ENCODE measurements at places on chromosomes 13 and 19. TPM values are rescaled to one million over a fixed set of nuclear protein-coding genes. Genes with fewer than 3 reads are reported as not detected.

DNA sequence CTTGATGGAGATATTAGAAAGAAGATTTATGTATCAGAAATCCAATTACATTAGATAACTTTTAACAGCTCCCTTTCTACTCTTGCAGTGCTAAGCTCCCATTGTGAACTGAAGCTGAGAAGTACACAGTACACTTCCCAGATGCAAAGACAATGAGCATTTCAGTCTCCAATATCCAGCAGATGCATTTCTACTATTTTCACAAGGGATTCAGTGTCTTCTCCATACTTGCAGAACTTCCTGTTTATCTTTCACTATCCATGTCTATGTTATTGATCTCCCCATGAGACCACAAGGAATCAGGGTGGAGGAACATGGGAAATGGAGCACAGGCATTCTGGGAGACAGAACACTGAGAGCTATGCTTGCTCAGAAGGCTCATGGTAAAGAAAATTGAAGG lies 207.5 kb downstream of the ENOX1 start:
- DNase-seq = no peak

GRCh38 chr13:104534847-104535246 lies 1468.6 kb upstream of the SLC10A2 start:
- no peak for DNase-seq

The YJEFN3 gene
- total RNA-seq = 0.90 TPM

The GARIN5A gene
- 0.23 TPM for total RNA-seq

GRCh38 chr19:4058693-4059452 lies 7.8 kb downstream of the ZBTB7A start:
- DNase-seq = no peak

GRCh38 chr19:39845584-39845932 lies 621 bp downstream of the FBL start:
- DNase-seq = peak; percentile 32

The PDX1 gene
- not detected for total RNA-seq

- no peak for DNase-seq
Measured at GRCh38 chr19:4378886-4379285, 21.5 kb downstream of the SH3GL1 start.

The ZNF628 gene
- 2.7 TPM for total RNA-seq

The ZNF283 gene
- 8.2 TPM for total RNA-seq

- no peak for DNase-seq
Measured at GRCh38 chr13:108267347-108267746, 2.2 kb upstream of the TNFSF13B start.

DNA sequence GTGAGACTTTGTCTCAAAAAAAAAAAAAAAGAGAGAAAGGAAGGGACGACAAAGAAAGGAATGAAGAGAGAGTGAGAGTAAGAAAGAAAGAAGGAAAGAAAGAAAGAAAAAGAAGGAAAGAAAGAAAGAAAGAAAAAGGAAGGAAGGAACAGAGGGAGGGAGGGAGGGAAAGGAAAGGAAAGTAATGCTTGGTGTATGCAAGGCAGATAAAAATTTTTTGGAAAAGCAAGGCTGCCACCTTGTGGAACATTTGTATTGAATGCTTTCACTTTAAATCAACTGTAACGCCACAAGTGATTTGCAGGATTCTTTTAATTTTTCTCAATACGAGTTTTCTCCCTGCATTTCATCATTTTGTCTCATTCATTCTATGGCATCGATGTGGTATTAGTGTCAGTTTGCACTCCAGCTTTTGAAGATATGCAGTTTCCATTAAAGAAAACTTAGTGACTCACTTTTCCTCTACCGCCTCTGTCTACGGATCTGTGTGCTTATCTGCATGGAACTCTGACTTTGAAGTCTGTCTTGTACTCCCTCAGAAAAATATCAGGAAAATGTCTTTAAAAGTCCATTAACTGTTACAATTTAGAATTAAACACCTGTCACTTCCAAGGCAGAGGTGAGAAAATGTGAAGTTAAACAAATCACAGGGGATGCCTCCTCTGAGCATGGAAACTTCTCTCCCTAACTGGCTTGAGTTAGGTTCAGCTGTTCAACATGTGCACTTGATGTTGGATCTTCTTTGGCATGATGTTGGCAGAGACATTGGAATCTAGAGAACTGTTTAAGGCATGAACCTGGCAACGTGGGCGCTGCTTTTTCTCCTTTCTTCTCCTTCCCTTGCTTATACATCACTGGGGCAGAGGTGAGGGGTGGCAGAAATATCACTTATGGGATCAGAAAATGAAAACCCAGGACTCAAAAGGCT lies 20.0 kb upstream of the ZDHHC20 start:
- DNase-seq = peak; percentile 74

GRCh38 chr19:2027361-2027760 lies 11.8 kb upstream of the BTBD2 start:
- DNase-seq = peak; percentile 59

GRCh38 chr13:106522112-106522705 lies 13.3 kb downstream of the EFNB2 start:
- no peak for DNase-seq

The CEACAM20 gene
- not detected for total RNA-seq

DNA sequence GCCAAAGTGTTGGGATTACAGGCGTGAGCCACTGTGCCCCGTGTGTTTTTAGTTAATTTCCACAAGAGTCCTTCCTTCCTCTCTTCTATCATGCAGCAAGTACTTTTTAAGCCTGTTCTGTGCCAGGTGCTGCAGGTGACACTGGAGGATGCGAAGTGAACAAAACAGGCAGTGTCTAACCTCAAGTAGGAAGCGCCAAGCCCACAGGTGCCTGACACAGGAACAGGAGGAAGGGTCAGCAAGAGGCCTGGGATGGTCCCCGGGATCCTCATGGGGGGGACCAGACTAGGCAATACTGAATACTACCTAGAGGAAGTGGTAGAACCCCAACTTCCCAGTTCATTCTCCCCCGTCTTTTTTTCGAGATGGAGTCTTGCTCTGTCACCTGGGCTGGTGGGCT lies 1.8 kb upstream of the CALR start:
- no peak for DNase-seq

DNA sequence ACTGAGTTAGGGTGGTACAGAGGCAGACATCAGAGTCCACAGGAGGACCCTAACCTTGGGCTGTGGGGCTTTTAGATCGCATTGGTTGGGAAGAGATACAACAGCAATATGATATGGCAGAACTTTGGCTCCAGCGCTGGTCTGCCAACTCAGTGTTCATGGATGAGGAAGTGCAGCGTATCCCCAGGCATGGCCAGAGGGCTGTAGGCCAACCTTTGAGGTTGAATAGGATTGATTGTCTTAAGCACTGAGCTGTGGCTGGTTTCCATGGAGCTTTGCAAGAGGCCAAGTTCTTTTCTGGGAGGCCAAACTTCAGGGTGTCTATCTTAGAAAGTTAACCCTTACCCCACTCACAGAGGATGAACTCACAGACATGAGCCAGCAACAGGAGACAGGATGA lies 144.1 kb upstream of the TMTC4 start:
- DNase-seq = no peak

The ALOX5AP gene
- 1.2 TPM for total RNA-seq

The IGSF23 gene
- not detected for total RNA-seq

- DNase-seq = no peak
Measured at GRCh38 chr13:41345165-41345913, 34.3 kb downstream of the NAA16 start.

The IGFL1 gene
- total RNA-seq = not detected

DNA sequence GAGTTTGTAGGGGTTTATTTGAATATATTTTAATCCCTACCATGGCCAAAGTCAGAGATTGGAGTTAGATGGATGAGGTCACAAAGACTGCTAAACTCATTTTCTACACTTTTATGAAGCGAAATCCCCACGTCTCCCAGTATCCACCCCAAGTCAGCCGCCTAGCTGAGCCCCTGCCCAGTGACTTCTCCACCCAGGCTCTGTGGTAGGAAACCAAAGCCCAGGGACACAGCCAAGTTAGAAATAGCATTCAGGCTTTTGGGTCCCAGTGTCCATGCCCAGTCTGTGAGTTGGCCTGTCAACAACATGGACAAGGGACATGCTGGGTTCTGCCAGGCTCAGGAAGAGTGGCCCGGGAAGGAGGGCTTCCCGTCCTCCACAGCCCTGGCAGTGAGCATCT lies 474.0 kb downstream of the FOXO1 start:
- no peak for DNase-seq

The PTPRH gene
- 0.29 TPM for total RNA-seq

The ZNF626 gene
- 16.5 TPM for total RNA-seq

The DPF1 gene
- total RNA-seq = 13.8 TPM

- DNase-seq = no peak
Measured at GRCh38 chr19:58350001-58350861, 3.1 kb downstream of the A1BG start.

The OR7A5 gene
- total RNA-seq = 0.34 TPM

DNA sequence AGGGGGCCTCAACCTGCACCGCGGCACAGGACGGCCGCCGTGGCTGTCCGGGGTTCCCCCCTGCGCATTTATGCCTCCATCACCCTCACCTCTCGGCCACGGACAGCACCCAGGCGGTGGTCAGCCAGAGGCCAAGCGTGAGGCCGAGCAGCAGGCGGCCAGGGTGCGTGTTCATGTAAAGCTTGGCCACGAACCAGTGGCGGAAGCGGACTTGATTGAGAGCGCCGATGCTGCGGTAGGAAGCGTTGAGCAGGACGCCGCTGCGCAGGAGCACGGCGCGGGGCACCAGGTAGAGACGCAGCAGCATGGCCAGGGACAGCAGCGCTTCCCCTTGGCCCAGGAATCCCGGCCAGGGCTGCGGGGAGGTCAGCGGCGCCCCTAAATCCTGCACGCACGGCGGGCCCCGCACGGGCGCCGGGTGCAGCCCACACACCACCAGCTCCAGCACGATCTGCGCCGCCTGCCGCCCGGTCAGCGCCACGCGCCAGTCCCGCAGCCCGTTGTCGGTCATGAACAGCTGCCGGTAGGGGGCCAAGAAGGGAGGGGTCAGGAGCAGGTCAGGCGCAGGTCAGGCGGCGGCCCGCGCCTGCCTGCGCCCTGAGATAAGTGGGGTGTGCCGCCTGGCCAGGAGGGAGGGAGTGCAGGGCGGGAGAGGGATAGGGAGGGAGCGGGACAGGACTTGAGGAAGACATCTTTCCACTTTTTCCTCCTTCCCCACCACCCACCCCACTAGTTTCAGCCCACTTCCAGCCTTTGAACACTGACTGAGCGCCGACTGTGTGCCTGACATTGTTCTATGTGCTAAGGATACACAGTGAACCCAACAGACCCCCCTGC lies 6.5 kb downstream of the KCNN4 start:
- peak; percentile 47 for DNase-seq

DNA sequence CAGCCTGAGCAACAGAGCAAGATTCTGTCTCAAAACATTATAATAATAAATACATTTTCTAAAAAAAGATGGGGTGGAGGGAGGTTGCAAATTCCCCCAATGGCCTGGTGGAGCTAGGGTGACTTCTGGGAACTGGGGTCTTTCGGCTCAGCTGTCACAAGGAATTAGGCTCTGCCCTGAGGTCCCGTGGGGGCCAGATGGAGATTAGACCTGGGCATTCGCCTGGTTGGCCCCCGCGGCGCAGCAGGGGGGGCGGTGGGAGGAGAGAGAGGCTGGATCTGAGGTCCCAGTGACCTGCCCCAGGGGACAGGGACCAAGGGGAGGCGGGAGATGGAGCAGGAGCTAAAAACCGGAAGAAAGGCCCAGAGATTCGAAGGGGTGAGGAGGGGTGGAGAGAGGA lies 14.8 kb downstream of the FUT6 start:
- DNase-seq = no peak

The RAB11B gene
- total RNA-seq = 13.0 TPM

The GJB2 gene
- 0.64 TPM for total RNA-seq

The IRS2 gene
- total RNA-seq = 46.7 TPM
